ENCODE measurements at places on chromosomes 7 and 10. TPM values are rescaled to one million over a fixed set of nuclear protein-coding genes. Genes with fewer than 3 reads are reported as not detected.

TPST1 gene
- 23.6 TPM for polyA plus RNA-seq

OR2A14 gene
- polyA plus RNA-seq = not detected

GPNMB gene
- 43.9 TPM for polyA plus RNA-seq

CPED1 gene
- polyA plus RNA-seq = 2.9 TPM

CUBN gene
- 31.6 TPM for polyA plus RNA-seq

CPN1 gene
- 0.43 TPM for polyA plus RNA-seq

PON3 gene
- polyA plus RNA-seq = 1.9 TPM

FAM25C gene
- not detected for polyA plus RNA-seq

ELN gene
- 14.9 TPM for polyA plus RNA-seq

SPACDR gene
- polyA plus RNA-seq = not detected

KCNH2 gene
- polyA plus RNA-seq = 1.5 TPM

EXOC4 gene
- polyA plus RNA-seq = 22.8 TPM

AKR1C4 gene
- not detected for polyA plus RNA-seq

HOXA4 gene
- polyA plus RNA-seq = 13.0 TPM

TFPI2 gene
- 7.8 TPM for polyA plus RNA-seq

TMEM176A gene
- 513 TPM for polyA plus RNA-seq

ENTPD7 gene
- 1.4 TPM for polyA plus RNA-seq

CFAP46 gene
- polyA plus RNA-seq = 3.8 TPM

PNLIPRP3 gene
- polyA plus RNA-seq = not detected

CCL24 gene
- not detected for polyA plus RNA-seq

FOXI2 gene
- polyA plus RNA-seq = 1.5 TPM

MUC12 gene
- polyA plus RNA-seq = not detected

SLC13A4 gene
- polyA plus RNA-seq = not detected

SPDYE8 gene
- not detected for polyA plus RNA-seq

AS3MT gene
- polyA plus RNA-seq = 36.7 TPM

ASAH2 gene
- polyA plus RNA-seq = 0.45 TPM

CPXM2 gene
- 18.5 TPM for polyA plus RNA-seq

SPDYE5 gene
- not detected for polyA plus RNA-seq

CAV2 gene
- 23.1 TPM for polyA plus RNA-seq

MKI67 gene
- polyA plus RNA-seq = 0.04 TPM

GFRA1 gene
- polyA plus RNA-seq = 3.0 TPM

UNCX gene
- 1.4 TPM for polyA plus RNA-seq

NUTM2E gene
- polyA plus RNA-seq = 0.22 TPM

MMD2 gene
- polyA plus RNA-seq = not detected

MOGAT3 gene
- polyA plus RNA-seq = 0.37 TPM

FBXL13 gene
- polyA plus RNA-seq = 1.5 TPM

PTER gene
- 16.2 TPM for polyA plus RNA-seq

AKR1C8 gene
- polyA plus RNA-seq = not detected

Data from kidney (tissue), 22 donors.